ENCODE measurements at places on chromosomes 2 and 18. TPM values are rescaled to one million over a fixed set of nuclear protein-coding genes. Genes with fewer than 3 reads are reported as not detected.

DNA sequence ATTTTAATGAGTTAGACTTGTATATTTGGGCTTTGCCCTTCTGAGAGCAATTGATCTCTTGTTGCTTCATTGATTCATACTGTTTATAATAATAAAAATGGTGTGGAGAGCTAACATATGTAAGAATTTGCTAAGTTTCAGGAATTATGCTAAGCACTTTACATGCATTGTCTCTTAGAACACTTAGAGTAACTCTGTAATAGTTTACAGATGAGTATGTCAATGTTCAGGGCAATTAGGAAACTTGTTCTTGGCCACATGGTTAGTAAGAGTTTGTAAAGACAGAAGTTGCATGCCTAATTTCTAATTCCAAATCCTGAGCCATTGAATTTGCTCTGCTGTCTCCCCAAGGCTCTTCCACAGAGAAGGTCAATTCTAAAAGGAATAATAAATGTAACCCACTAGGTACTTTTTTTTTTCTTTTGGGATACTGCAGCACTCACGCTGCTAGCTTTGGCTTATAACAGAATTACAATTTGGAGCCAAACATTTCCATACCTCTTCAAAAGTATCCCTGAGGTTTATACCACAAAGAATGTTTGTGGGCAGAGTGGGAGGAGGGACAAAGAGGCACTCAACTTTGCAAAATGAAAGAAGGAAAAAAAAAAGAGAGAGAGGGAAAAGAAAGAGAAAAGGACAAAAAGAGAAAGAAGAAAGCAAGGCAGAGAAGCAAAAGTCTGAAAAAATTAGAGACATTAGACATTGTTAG, 232.4 kb downstream of the CALCRL start:
- no peak for DNase-seq
- no peaks in the 10 kb centered on the region for H3K27me3 ChIP-seq
- H3K27ac ChIP-seq: no peak overlapping the region
- no peak overlapping the region for H3K4me3 ChIP-seq
- no peaks in the 10 kb centered on the region for H3K36me3 ChIP-seq
- no peaks in the 10 kb centered on the region for H3K4me1 ChIP-seq

DNA sequence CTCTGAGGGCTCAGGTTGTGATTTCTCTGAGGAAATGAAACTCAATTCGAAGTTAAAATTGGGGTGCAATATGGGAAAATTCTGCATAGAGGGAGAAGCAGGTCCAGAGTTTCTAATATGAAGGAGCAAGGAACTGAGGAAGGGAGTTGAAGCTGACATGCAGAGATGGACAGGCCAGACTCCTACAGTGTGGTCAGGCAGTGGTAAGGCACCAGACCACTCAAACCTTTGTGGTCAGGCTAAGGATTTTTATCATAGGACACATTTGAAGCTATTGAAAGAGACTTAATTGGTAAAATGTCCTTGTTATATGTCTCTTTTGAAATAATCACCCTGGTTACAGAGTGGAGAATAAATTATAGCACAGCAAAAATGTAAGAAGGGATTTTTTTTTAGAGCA, 1074.8 kb upstream of the CDH2 start:
- no peak overlapping the region for H3K4me3 ChIP-seq
- DNase-seq: no peak
- no peaks in the 10 kb centered on the region for H3K27me3 ChIP-seq
- no peak overlapping the region for H3K27ac ChIP-seq
- no peaks in the 10 kb centered on the region for H3K36me3 ChIP-seq

DNA sequence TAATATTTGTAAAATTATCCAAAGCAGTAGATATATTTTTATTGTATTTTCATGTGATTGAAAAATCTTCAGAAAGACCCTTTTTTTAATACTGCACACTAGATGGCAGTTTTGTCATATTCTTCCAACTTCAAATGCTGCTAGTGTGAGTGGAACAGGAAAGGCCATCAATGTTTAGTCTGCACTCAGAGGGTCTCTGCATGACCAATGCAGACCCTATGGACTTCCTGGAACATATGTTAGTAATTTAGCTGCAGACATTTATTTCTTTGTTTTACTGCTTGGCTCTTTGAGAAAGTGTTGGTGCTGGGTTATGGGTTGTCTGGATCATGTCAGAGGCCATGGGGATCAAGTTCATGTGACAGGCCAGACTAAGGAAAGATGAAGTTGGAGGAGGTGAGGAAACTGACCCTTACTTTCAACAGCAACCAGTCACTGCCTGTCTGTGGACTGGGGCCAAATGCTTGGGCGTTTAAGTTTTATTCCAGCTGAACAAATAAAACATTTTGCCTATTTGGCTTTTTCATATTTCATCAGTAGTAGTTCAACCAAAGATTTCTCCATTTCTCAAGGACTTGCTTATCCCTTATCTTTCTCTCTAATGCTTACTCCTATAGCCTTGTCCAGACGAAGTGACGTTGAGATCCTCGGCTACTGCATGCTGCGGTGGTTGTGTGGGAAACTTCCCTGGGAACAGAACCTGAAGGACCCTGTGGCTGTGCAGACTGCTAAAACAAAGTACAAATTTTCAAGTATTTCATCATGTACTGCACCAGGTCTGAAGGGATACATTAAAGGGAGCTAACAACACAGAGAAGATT, 84.8 kb downstream of the VRK2 start:
- DNase-seq: no peak
- H3K4me1 ChIP-seq: no peaks in the 10 kb centered on the region
- no peak overlapping the region for H3K27ac ChIP-seq
- no peaks in the 10 kb centered on the region for H3K27me3 ChIP-seq

DNA sequence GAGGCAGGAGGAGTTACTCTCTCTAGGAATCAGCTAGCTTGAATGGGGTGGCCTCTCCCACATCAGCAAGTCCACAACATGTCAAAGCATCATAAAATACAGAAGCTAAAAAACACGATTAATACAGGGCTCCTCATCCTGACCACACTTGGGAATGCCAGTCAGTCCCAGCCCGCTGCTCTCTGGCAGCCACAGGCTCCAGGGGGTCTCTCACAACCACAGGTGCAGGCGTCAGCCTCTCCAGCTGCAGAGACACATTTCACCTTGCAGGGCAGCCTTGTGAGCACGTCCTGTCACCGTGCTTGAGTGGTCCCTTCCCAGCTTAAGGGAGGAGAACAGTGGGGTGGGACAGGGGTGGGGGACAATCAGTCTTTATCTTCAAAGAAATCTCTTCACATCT, 137.4 kb upstream of the SH3BP4 start:
- H3K4me3 ChIP-seq: no peak overlapping the region
- H3K36me3 ChIP-seq: no peaks in the 10 kb centered on the region
- no peaks in the 10 kb centered on the region for H3K27me3 ChIP-seq
- no peaks in the 10 kb centered on the region for H3K4me1 ChIP-seq
- no peak overlapping the region for H3K27ac ChIP-seq
- DNase-seq: no peak

DNA sequence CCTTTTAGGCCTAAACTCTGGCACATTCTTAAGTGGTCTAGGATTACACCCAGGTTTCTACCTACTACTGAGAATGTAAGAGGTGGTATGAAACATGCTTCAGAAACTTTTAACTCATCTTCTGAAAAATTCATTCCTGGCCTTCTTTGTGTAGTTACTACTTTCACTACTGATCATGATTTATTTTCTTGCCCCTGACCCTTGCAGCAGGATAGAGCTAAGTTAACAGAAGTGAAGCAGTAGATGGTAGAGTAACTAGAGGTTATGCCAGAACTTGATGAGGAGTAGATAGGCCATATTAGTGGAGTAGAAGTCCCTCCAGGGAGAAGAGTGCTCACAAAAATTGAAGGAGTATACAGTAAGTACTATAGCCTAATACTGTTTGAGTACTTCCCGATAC, 75.5 kb upstream of the MSTN start:
- DNase-seq: no peak
- no peak overlapping the region for H3K27ac ChIP-seq
- H3K36me3 ChIP-seq: no peaks in the 10 kb centered on the region
- H3K4me1 ChIP-seq: no peaks in the 10 kb centered on the region
- no peaks in the 10 kb centered on the region for H3K27me3 ChIP-seq

DNA sequence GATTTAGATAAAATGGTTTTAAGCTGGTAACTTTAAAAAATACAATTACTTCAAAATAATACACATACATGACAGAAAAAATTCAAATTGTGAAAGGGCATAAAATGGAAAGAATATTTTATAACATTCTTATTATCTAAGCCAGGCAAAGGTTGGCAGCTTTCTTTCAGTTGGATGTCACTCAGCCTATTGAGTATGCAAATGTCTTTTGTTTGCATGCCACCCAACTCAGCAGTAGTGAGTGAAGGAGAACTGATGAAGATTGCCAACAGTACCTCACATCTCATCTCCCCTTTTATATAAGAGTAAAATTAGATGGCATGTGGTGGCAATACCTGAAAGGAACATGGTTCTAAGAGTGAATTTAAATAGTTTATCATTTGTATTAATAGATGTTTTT, 24.8 kb downstream of the BMPR2 start:
- H3K4me1 ChIP-seq: no peaks in the 10 kb centered on the region
- DNase-seq: no peak
- no peaks in the 10 kb centered on the region for H3K36me3 ChIP-seq
- no peak overlapping the region for H3K4me3 ChIP-seq
- no peak overlapping the region for H3K27ac ChIP-seq

DNA sequence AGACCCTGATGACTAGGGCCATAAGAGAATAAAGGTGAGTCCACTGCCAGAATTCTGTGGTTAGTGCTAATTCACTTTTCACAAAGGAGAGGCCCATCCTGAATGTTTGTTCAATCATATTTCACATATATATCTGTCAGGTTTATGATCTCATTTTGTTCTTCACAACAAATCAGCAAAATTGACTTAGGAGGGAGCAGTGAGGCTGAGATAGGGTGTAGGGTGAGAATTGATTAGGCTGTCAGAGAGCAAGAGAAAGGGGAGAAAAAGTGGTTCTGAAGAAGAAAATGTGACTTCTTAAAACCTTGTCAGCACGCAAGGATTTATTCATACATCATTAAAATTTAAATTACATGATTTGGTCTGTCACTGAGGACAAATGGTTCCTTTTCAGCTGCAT, 117.7 kb downstream of the FHOD3 start:
- H3K36me3 ChIP-seq: no peaks in the 10 kb centered on the region
- H3K27me3 ChIP-seq: no peaks in the 10 kb centered on the region
- DNase-seq: no peak
- no peaks in the 10 kb centered on the region for H3K4me1 ChIP-seq
- H3K4me3 ChIP-seq: no peak overlapping the region
- H3K27ac ChIP-seq: no peak overlapping the region

Gene ZNF519
- total RNA-seq: 0.66 TPM

Gene SLC25A12
- 0.84 TPM for total RNA-seq

Gene CNGA3
- not detected for total RNA-seq

Gene KRTCAP3
- 5.6 TPM for total RNA-seq
